CD8-positive, alpha-beta memory T cell (primary cell): ENCODE measurements at places on chromosomes 5 and 9. TPM values are rescaled to one million over a fixed set of nuclear protein-coding genes. Genes with fewer than 3 reads are reported as not detected.

DNA sequence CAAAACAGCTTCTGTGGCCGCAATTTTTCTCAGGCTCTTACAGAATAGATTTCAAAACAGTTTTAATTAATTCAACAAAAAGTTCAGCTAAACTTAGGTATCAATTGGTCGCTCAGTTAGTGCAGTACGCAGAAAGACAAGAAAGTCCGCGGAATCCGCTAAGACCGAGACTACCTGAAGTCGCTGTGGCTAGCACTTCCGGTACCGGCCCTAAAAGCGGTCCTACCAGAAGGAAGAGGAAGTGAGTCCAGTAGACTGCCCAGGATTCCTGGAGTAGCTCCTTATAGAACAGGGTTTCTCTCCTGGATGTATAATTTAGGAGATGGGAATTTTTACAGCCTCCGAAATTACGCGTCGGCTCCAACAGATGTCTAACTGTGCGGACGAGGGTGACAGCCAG is 16.6 kb upstream of the PCDHB2 start:
- H3K27me3 ChIP-seq = no peaks in the 10 kb centered on the region
- no peaks in the 10 kb centered on the region for H3K4me1 ChIP-seq
- no peaks in the 10 kb centered on the region for H3K36me3 ChIP-seq
- no peak for DNase-seq

GRCh38 chr9:89436963-89437625 is 60.8 kb downstream of the SEMA4D start:
- peaks cover 16% of the 10 kb centered on the region for H3K36me3 ChIP-seq
- H3K4me3 ChIP-seq = peak overlapping the region; percentile 45
- H3K4me1 ChIP-seq = peaks cover 92% of the 10 kb centered on the region
- DNase-seq = peak; percentile 60

DNA sequence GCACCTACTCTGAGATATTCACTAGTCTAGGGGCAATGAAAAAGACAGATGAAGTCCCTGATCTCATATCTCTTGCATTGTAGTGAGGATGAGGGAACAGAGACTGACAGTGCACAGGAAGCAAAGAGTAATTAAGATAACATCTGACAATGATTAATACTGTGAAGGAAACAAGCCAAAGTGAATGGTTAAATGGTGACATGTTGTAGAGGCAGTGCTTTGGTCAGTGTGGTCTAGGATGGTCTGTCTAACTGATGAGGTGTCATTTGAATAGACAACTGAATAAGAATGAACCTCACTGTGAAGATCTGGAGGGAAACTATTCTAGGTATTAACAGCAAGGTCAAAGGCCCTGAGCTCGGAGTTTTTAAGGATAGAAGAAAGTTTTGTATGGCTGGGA is 333.3 kb upstream of the GRIA1 start:
- H3K4me1 ChIP-seq = no peaks in the 10 kb centered on the region
- H3K27ac ChIP-seq = no peak overlapping the region
- H3K4me3 ChIP-seq = no peak overlapping the region

DNA sequence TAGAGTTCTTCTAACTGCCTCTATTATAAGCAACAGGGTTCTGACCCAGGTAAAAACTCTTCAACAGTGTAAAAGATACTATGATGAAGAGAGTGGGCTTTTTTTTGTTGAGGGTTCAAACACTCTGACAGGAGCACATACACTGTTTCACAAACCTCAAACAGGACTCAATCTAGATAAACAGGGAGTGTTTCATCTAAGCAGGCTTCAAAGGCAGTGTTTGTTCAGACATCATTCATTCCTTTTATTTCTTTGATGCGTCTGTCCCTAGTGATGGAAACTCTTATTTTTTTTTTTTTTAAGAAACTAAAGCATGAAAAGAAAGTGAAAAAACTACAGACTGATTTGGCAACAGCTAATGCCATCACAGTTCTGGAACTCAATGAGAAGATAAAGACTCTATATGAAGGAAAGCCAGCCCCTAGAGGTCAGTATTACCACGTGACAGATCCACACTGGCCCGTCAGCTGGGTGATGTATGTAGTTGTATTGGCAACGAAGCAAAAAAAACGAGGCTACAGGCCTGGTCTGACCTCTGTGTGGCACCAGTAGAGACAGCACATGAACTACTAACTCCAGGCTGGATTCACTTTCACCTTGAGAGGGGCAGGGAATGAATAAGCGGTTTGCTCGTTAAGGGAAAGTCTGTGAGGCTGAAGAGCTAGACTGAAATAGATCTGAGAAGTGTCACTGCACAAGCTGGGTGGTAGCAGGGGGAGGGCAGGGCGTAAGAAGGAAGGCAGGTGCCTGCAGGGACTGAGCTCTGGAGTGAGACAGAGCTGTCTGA is 172.2 kb downstream of the CCDC192 start:
- no peaks in the 10 kb centered on the region for H3K36me3 ChIP-seq
- H3K4me1 ChIP-seq = no peaks in the 10 kb centered on the region
- DNase-seq = no peak
- no peak overlapping the region for H3K27ac ChIP-seq
- H3K4me3 ChIP-seq = no peak overlapping the region
- no peaks in the 10 kb centered on the region for H3K27me3 ChIP-seq

DNA sequence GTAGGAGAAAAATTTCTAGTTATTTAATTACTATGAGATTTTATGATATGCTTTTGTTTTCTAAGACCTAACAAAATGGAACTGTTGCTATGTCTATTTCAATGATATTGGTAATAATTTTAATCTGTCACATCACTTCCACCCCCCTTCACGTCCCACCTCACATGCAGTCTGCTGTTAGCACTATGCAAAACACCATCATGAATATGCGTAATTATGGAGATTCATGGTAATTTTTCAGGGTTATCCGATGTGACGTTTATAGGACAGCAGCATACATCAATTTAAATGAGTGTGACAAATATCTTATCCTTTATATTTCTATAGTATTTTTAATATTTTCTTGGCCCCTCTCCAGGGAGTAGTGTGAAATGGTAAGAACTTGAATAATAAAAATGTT is 283.8 kb upstream of the TMEM161B start:
- H3K27me3 ChIP-seq = no peaks in the 10 kb centered on the region
- no peaks in the 10 kb centered on the region for H3K36me3 ChIP-seq
- H3K27ac ChIP-seq = no peak overlapping the region
- H3K4me1 ChIP-seq = no peaks in the 10 kb centered on the region
- DNase-seq = no peak

GRCh38 chr5:154118385-154118784 is 72.1 kb upstream of the GALNT10 start:
- no peak overlapping the region for H3K27ac ChIP-seq
- no peaks in the 10 kb centered on the region for H3K4me1 ChIP-seq
- H3K27me3 ChIP-seq = no peaks in the 10 kb centered on the region
- H3K4me3 ChIP-seq = no peak overlapping the region
- no peaks in the 10 kb centered on the region for H3K36me3 ChIP-seq
- DNase-seq = no peak

The FCN2 gene
- total RNA-seq = not detected

The RASA1 gene
- 27.1 TPM for total RNA-seq
